Osteoblast (primary cell): ENCODE measurements at places on chromosomes 16 and 17. TPM values are rescaled to one million over a fixed set of nuclear protein-coding genes. Genes with fewer than 3 reads are reported as not detected.

DNA sequence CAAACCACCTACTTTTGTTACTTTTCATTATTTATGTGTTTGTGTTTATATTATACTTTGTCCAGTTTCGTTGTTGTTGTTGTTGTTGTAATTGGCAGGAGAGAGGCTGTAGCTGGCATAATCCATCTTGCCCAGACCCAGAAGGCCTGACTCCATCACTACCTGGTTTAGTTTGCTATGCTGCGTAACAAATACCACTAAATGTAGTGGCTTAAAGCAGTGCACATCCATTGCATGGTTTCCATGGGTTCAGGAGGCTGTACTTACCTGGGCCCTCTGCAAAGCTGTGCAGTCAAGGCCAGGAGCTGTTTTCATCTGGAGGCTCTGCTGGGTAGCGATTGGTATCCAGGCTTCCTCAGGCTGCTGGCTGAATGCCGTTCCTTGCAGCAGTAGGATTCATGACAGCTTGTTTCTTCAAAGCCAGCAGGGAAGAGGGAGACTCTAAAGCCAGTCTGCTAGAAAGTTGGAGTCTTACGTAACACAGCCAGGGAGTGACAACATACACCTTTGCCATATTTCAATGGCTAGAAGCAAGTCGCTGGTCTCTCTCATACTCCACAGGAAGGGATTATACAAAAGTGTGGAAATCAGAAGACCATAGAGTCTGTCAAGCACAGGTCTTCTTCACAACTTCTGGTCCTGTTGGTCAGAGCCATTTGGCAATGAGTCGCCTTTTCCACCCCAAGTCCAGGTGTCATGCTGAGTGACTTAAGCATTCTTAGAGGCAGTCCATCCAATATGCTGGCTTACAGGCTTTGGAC lies 41.1 kb downstream of the TNRC6C start:
- H3K27ac ChIP-seq, result peak overlapping the region; percentile 13
- H3K4me3 ChIP-seq, result no peak overlapping the region
- no peaks in the 10 kb centered on the region for H3K27me3 ChIP-seq
- no peaks in the 10 kb centered on the region for H3K36me3 ChIP-seq
- H3K4me1 ChIP-seq, result peaks cover 19% of the 10 kb centered on the region
- no peak for DNase-seq

DNA sequence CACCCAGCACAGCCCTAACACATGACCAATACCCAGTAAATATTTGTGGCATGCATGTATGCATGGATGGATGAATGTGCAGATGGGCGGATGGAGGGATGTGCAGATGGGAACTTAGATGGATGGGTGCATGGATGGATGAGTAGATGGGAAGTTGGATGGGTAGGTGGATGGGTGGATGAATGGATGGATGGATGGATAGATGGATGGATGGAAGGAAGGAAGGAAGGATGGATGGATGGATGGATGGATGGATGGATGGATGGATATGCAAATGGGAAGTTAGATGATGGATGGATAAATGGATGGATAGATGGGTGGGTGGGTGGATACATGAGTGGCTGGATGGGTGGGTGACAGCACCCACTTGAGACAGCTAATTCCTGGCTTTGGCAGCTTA lies 193.2 kb upstream of the TNRC6C start:
- peaks cover 40% of the 10 kb centered on the region for H3K27me3 ChIP-seq
- H3K4me3 ChIP-seq, result no peak overlapping the region
- no peaks in the 10 kb centered on the region for H3K36me3 ChIP-seq
- peaks cover 3% of the 10 kb centered on the region for H3K4me1 ChIP-seq

DNA sequence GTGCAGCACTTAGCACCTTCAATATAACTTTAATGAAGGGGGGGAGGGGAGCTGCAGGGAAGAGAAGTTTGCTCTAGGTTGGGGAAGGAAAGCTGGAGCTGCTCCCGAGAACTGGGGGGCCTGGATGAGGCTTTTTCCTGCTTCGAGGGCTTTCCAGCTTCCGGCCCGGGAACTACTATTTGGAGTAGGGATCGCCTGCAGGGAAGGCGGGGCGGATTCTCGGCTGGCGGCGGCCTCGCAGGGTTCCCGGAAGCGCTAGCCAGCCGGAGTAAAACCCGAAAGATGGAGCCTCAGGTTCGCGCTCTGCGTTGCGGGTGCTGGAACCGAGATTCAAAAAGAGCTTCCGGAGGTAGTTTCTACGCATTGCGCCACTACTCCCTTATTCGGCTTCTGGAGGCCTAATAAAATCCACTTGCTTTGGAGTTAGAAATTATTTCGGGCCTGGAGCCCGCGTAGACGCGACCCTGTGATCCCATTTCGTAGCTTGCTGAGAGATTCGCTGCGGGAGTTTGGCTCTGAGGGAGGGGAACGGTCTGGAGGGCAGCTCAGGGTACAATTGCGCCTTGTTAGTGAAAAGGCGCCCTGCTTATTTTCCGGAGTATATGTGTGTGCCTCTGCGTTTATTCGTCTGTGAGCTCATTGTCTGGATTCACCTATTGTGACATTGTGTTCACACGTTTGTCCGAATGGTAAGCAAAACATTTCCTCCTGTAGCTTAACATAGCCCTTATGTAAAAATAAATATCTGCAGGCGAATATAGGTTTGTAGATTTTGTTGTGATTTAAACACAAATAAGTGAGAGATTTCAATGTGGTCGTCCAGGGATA lies 652 bp downstream of the PRAC2 start:
- peaks cover 5% of the 10 kb centered on the region for H3K4me1 ChIP-seq
- no peak overlapping the region for H3K4me3 ChIP-seq
- H3K36me3 ChIP-seq, result no peaks in the 10 kb centered on the region
- peaks cover 100% of the 10 kb centered on the region for H3K27me3 ChIP-seq
- no peak for DNase-seq

MYCBPAP gene
- total RNA-seq, result 0.36 and 0.88 TPM in 2 replicates

SLC9A5 gene
- total RNA-seq, result 2.9 and 3.6 TPM in 2 replicates

RPA1 gene
- total RNA-seq, result 14.1 and 14.8 TPM in 2 replicates

DNAAF8 gene
- 1.1 and 2.7 TPM in 2 replicates for total RNA-seq
